Chondrocyte (in vitro differentiated cells): ENCODE measurements at places on chromosomes 4 and X. TPM values are rescaled to one million over a fixed set of nuclear protein-coding genes. Genes with fewer than 3 reads are reported as not detected.
A peak's percentile ranks its signal among the peaks of the same experiment; 100 is the strongest.

DNA sequence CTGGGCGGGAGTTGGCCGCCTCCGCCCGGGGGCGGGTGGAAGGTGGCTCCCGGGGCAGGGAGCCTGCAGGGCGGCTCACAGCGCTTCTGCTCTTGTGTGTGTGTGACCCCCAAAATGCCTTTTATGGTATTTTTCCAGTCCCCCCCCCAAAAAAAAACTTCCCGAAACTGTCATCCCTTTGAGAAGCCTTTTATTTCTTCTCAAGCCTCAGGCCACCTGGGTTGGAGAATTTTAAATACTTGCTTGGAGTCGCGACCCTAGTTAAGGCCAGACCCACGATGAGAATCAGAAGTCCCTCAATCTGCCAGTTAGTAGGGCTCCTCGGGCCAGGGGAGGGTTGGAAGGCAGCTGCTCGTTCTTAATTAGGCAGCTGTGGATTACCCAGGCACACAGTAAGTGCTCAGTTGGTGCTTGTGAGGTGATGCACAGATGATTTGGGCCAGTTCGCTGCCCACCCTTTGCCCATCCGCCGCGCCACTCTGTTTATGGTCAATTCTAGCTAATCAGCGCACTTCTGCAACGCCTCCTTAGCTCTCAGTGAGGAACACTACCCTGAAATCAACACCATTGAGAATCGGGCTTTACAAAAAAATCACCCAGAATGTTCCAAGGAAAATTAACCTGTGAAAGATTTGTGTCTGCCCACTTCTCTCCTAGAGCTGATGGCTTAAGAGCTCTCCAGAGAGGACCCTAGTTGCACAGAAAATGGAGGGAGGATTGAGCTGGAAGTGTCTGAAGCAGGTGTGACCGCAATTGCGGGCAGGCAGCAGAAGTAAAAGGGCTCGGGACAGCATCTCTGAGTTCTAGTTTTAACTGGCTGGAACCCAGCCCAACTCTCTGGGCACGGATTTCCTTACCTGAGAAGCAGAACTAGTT, 648 bp upstream of the SCD5 start:
- peak overlapping the region; percentile 84 for H3K4me3 ChIP-seq
- H3K36me3 ChIP-seq = no peaks in the 10 kb centered on the region
- peaks cover 22% of the 10 kb centered on the region for H3K4me1 ChIP-seq
- H3K27me3 ChIP-seq = peaks cover 2% of the 10 kb centered on the region
- DNase-seq = no peak

GRCh38 chr4:78616046-78616498, 64.5 kb downstream of the ANXA3 start:
- no peak overlapping the region for H3K27ac ChIP-seq
- no peak for DNase-seq
- H3K27me3 ChIP-seq = no peaks in the 10 kb centered on the region
- H3K4me3 ChIP-seq = no peak overlapping the region
- no peaks in the 10 kb centered on the region for H3K36me3 ChIP-seq
- peaks cover 4% of the 10 kb centered on the region for H3K4me1 ChIP-seq

- no peaks in the 10 kb centered on the region for H3K36me3 ChIP-seq
- no peak overlapping the region for H3K4me3 ChIP-seq
- no peak for DNase-seq
- no peak overlapping the region for H3K27ac ChIP-seq
These were observed 330.3 kb upstream of the FAM241A start for GRCh38 chr4:111814961-111815360.

DNA sequence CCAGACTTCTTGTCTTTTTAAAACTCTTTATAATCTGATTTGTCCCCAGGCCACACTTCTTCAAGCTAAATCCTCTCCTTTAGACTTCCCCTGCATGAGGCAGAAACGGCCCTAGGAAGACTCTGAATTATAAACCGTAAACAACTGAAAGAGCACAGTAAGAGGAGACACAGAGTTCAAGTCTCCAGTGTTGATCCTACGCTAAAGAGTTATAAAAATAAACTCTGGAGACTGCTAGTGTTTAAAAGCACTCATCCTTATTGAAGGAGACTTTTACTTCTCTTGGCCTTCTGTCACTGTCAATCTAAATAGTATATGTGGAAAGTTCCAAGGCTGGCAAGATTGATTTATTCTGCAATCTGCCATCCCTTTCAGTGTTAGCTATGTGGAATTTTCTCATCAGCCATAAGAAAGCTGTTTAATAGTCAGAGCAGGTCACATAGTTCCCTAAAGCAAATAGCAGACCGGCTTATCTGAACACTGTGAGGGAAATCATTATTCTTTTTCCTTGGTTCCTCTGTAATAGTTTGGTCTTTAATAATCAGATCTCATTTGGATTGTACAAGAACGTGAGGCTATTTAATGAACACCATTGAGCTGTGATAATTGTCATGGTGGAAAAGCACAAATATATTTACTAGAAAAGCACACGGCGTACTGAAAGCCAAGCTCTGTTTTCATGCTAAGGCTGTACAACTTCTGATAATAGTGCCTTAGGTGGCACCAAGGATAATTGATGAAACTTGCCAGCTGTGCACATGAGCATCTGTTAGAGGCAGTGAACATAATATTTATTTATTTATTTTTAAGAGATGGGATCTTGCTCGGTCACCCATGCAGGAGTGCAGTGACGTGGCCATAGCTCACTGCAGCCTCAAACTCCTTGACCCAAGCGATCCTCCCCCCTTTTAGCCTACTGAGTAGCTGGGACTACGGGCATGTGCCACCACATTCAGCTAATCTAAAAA, 157.7 kb downstream of the CEP135 start:
- no peaks in the 10 kb centered on the region for H3K27me3 ChIP-seq
- H3K27ac ChIP-seq = no peak overlapping the region
- no peak for DNase-seq

DNA sequence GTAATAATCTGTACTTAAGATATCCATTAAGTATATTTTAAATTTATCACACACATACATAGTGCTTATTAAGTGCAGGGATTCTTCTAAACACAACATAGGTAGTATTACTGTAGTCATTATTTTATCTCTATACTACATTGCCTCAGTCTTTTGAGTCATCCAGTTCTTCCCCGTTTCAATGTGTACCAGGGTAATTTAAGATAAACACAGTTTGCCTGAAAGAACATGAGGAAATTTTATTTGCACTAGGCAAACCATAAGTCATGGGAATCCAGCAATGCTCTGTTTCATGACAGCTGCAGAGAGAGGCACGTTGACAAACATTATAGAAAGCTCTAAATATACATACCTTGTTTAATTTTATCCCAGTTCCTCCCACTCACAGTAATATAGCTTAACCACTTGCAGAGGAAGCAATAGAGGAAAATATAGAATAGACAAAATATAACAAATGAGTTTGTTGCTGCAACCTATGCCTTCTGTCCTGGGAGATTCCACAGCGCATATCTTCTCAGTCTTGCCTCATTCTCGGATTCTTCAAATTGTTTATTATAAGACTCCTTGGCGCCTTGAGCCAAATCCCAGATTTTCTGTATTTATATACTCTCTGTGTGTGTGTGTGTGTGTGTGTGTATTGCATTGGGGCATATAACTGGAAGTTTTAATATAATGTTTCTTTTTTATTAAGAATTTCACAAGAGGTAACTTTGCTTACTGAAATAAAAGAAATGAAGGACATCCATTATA, 258.6 kb downstream of the FAM133A start:
- no peaks in the 10 kb centered on the region for H3K27me3 ChIP-seq
- no peaks in the 10 kb centered on the region for H3K4me1 ChIP-seq
- H3K36me3 ChIP-seq = no peaks in the 10 kb centered on the region
- no peak overlapping the region for H3K4me3 ChIP-seq
- H3K27ac ChIP-seq = no peak overlapping the region
- DNase-seq = no peak

- peaks cover 1% of the 10 kb centered on the region for H3K36me3 ChIP-seq
- H3K4me1 ChIP-seq = peaks cover 26% of the 10 kb centered on the region
- H3K27me3 ChIP-seq = no peaks in the 10 kb centered on the region
- H3K27ac ChIP-seq = peak overlapping the region; percentile 6
- DNase-seq = no peak
These were observed 77.2 kb upstream of the TLR3 start for GRCh38 chr4:185991770-185992169.

- no peaks in the 10 kb centered on the region for H3K4me1 ChIP-seq
- H3K4me3 ChIP-seq = no peak overlapping the region
- H3K27me3 ChIP-seq = peaks cover 20% of the 10 kb centered on the region
- H3K36me3 ChIP-seq = peaks cover 2% of the 10 kb centered on the region
- DNase-seq = no peak
These were observed 18.3 kb upstream of the IL21 start for GRCh38 chr4:122639181-122639580.

DNA sequence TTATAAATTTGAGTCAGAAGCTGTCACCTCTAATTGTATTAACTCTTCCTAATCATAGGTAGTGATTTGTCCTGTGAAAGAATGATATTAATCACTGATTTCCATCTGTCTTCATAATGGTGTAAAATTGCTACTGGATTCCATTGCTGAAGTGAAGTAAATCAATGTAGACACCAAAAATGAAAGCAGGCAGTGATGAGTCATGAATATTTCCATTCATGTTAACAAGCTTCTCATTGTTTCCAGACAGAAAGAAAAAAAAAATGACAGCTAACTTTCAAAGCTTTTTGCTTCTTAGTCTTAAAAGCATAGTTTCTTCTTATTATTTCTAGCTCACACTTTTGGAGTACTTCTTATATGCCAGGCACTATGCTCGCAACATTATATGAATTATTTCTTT, 21.5 kb downstream of the FAM114A1 start:
- H3K36me3 ChIP-seq = peaks cover 38% of the 10 kb centered on the region
- no peaks in the 10 kb centered on the region for H3K27me3 ChIP-seq
- no peak overlapping the region for H3K4me3 ChIP-seq

DNA sequence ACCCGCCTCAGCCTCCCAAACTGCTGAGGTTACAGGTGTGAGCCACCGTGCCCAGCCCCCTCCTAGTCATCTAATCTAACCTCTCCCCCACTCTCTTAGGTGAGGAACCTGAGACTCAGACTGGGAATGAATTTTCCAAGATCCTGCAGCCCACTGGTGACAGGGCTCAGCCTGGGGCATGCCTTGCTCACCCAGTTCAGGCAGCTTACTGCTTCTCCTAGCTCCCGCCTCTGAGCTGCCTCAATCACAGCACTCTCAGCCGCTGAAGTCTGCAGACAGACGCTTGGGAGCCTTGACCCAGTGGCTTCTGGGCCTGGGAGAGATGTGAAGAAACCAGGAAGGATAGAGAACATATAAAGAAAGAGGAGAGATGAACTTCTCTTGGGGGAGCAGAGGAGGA, 24.4 kb downstream of the PJA1 start:
- DNase-seq = peak; percentile 56
- H3K36me3 ChIP-seq = no peaks in the 10 kb centered on the region
- no peak overlapping the region for H3K4me3 ChIP-seq
- H3K4me1 ChIP-seq = peaks cover 12% of the 10 kb centered on the region
- no peaks in the 10 kb centered on the region for H3K27me3 ChIP-seq

- no peaks in the 10 kb centered on the region for H3K27me3 ChIP-seq
- DNase-seq = no peak
- no peak overlapping the region for H3K4me3 ChIP-seq
- H3K27ac ChIP-seq = no peak overlapping the region
- H3K36me3 ChIP-seq = no peaks in the 10 kb centered on the region
These were observed 1064.0 kb upstream of the PCDH10 start for GRCh38 chr4:132085105-132085504.

- H3K4me3 ChIP-seq = no peak overlapping the region
- H3K27me3 ChIP-seq = no peaks in the 10 kb centered on the region
- DNase-seq = no peak
- H3K27ac ChIP-seq = no peak overlapping the region
- peaks cover 16% of the 10 kb centered on the region for H3K4me1 ChIP-seq
These were observed 153.5 kb downstream of the CAMK2D start for GRCh38 chr4:113607998-113608397.

DNA sequence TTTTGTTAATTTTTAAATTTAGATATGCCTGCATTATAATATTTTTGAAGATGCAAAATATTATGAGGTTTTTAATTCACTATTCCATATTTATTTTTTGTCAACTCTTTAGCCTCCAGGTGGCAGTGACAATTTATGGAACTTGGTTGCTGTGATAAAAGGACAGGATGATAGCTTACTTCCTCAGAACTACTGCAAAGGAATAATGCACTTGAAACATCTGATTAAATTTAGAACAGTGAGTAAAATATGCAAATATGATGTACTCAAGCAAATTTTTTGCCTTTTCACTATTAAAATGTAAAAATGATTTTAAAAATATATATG, 45.1 kb downstream of the SPATA4 start:
- H3K4me1 ChIP-seq = peaks cover 8% of the 10 kb centered on the region
- no peaks in the 10 kb centered on the region for H3K36me3 ChIP-seq
- DNase-seq = no peak
- no peak overlapping the region for H3K4me3 ChIP-seq
- no peaks in the 10 kb centered on the region for H3K27me3 ChIP-seq
- no peak overlapping the region for H3K27ac ChIP-seq

DNA sequence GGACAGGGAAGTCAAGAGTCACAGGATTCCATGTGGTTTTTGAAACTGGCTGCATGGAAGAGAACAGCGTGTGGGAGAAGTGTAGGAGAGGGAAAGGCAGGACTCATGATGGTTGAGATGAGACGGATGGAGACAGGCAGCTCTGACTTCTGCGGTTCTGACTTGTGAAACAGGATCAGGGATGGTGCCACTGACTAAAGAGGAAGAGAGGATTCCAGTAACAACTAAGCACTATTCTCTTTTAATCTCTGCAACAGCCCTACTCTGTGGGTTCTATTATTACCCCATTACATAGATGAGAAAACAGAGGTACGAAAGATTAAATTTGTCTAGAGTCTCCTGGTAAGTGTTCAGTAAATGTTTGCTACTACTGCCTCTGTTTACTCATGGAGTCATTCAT, 156.3 kb downstream of the CBR4 start:
- H3K4me1 ChIP-seq = peaks cover 95% of the 10 kb centered on the region
- H3K27ac ChIP-seq = peak overlapping the region; percentile 94
- DNase-seq = no peak
- peaks cover 46% of the 10 kb centered on the region for H3K36me3 ChIP-seq
- no peak overlapping the region for H3K4me3 ChIP-seq

DNA sequence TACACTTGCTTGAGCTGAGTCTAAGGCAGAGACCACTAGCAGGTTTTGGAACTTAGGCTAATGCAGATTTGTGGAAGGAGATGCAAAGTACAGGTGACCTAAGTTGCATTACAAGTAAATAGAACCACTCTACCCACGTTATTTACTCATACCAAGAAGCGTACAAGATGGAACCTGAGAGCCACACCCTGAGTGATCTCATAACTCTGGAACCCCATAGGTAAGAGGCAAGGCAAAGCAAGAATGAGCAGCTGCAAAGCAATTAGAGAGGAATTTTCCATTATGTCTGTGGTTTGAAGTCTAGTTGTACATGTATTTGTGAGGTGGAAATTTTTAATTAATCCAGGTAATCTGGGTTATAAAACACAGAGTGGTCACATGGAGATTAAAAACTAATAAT, 55.4 kb downstream of the CC2D2A start:
- no peak overlapping the region for H3K4me3 ChIP-seq
- no peaks in the 10 kb centered on the region for H3K27me3 ChIP-seq
- no peak overlapping the region for H3K27ac ChIP-seq
- peaks cover 8% of the 10 kb centered on the region for H3K36me3 ChIP-seq

GRCh38 chr4:76213415-76214176, at the start of gene SCARB2:
TSS of gene SCARB2 (minus strand) at chr4:76213824. CDS start at chr4:76213543, 281 bp downstream.
- DNase-seq = peak; percentile 92
- no peaks in the 10 kb centered on the region for H3K36me3 ChIP-seq
- H3K4me1 ChIP-seq = peaks cover 46% of the 10 kb centered on the region
- peak within 1 kb of the TSS; percentile 96 for H3K4me3 ChIP-seq
- H3K27me3 ChIP-seq = no peaks in the 10 kb centered on the region

GPR50 gene
- total RNA-seq = not detected in 3 replicates

DRP2 gene
- 0.23 to 0.92 TPM (median 0.37 TPM) in 3 replicates for total RNA-seq

EVC2 gene
- 2.8 to 5.5 TPM (median 5.5 TPM) in 3 replicates for total RNA-seq

DCAF8L2 gene
- not detected in 3 replicates for total RNA-seq

MAGEB2 gene
- not detected in 3 replicates for total RNA-seq

FGF5 gene
- 1.3 to 5.8 TPM (median 4.5 TPM) in 3 replicates for total RNA-seq
